ENCODE measurements at places on chromosomes 12 and 14.
A peak's percentile ranks its signal among the peaks of the same experiment; 100 is the strongest.

- DNase-seq: no peak
Observed at GRCh38 chr12:66491853-66492252, 187.0 kb downstream of the GRIP1 start.

DNA sequence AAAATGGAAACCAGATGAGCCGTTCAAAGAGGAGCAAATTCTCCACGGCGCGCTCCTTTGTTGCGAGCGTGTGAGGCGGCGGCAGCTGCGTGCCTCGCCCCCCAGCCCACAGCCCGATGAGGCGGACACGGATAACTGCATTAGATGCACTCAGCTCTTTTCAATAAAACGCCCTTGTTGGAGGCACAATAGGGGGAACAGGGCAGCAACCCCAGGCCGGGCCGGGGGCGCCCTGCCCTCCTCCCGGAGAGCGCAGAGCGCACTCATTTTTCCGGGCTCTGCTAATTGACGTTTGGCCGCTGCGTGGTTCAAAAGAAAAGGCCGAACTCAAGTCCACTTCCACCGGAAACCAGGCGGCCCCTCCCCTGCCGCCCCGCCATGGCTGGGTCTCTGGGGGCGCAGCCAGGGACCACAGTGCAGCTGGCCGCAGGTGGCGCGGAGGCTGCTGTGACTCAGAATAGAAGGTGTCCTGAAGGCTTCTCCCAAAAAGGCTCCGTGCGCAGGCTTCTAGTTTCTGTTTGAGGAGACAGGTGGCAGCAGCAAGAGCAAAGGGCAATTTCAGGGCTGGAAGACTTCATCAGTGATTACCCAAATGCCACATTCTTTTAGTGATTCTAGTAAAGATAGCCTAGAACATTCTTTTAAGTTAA is 29.0 kb upstream of the SMOC1 start:
- no peak for DNase-seq

GRCh38 chr14:71959055-71959454 is 26.8 kb downstream of the RGS6 start:
- DNase-seq: no peak

DNA sequence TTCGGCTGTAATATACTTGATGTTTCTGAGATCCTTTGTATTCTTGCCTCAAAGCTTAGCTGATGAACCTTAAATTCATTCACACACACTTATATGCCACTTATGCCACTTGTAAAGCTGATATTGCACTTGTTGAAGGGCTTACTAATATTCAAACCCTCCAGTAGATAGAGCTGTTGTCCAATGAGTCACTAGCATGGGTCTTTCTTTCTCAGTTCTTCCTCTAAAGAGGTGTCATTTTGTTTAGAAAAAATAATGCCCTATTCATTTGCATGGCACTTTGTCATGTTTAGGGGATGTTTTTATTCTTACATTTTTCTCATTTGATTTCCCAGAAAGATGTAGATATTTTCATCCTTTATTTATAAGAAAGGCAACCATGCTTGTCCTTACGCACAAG is 56.4 kb downstream of the MON2 start:
- no peak for DNase-seq

GRCh38 chr14:69288956-69289705 is 29.2 kb downstream of the GALNT16 start:
- DNase-seq: no peak

GRCh38 chr12:51326698-51327439 is 2.9 kb upstream of the BIN2 start:
- no peak for DNase-seq

DNA sequence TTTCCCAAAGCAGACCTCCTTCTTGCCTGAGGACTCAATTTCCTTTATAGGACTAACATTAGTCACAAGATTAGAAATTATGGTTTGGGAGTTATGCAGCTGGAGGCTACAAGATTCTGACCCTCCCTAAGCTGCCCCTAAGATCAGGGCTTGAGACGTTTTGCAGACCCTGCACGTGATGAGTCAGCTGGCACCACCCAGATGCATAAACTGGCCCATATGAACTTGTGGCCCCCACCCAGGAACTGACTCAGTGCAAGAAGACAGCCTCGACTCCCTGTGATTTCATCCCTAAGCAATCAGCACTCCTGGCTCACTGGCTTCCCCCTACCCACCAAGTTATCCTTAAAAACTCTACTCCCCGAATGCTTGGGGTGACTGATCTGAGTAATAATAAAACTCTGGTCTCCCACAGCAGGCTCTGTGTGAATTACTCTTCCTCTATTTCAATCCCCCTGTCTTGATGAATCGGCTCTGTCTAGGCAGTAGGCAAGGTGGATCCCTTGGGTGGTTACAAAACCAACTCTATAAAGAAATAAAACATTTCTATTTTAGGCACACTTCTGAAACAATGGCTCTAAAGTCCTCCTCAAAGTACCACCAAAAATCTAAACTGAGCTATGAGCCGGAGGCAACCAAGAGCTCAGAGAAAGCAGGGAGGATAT is 233.4 kb downstream of the TMEM132D start:
- DNase-seq: no peak

DNA sequence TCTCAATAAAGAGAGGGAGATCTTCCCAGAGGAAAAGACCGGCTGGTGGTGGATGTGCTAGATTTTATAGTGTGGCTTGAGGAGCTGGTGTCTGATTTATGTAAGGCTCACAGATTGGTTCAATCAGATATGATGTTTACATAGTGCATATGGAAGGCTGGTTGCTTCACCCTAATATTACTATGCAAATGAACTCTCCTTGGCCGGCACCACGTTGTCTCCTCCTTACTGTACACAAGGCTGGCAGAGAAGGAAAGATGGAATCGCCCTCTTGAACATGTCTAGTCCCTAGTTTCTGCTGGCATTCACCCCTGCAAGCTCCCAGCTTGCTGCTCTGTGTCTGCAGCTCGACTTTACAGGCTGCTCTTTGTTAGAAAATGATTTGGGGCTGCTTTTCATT is 8.9 kb downstream of the FAM186A start:
- no peak for DNase-seq

DNA sequence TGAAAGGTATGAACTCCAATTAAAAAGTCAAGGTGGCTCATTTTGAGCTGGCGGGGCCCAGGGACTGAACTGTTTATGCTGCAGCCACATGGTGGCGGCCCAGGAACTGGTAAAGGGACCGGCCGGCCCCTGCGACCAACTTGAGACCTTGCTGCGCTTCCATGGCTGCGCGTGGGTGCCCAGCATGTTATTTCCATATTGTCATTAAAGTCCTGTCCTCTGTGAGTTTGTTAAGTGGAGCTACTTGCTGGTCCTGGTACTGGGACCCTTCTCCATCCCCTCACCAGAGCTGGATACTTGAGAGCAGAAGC is 62.3 kb downstream of the BEGAIN start:
- DNase-seq: no peak

- DNase-seq: no peak
Observed at GRCh38 chr14:79256380-79256779, 954.9 kb downstream of the DIO2 start.

- DNase-seq: no peak
Observed at GRCh38 chr12:53051058-53051880, 1.4 kb downstream of the TNS2 start.

DNA sequence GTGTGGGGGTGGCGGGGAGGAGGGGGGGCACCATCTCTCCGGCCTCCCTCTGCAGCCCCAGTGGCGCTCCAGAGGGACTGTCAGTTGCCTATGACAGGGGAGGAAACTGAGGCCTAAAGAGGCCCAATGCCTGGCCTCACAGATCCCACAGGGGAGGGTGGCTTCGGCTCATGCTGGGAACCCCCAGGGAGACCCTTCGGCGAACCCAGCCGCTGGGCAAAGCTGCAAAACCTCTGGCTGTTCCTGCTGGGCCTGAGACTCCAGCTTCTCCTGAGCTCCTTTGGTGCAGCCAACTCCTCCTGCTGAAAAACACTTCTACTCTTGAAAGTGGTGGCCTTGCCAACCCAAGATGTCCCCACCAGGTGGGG is 170.1 kb upstream of the RTL1 start:
- no peak for DNase-seq

- no peak for DNase-seq
Observed at GRCh38 chr12:85923767-85924331, 49.8 kb downstream of the NTS start.

DNA sequence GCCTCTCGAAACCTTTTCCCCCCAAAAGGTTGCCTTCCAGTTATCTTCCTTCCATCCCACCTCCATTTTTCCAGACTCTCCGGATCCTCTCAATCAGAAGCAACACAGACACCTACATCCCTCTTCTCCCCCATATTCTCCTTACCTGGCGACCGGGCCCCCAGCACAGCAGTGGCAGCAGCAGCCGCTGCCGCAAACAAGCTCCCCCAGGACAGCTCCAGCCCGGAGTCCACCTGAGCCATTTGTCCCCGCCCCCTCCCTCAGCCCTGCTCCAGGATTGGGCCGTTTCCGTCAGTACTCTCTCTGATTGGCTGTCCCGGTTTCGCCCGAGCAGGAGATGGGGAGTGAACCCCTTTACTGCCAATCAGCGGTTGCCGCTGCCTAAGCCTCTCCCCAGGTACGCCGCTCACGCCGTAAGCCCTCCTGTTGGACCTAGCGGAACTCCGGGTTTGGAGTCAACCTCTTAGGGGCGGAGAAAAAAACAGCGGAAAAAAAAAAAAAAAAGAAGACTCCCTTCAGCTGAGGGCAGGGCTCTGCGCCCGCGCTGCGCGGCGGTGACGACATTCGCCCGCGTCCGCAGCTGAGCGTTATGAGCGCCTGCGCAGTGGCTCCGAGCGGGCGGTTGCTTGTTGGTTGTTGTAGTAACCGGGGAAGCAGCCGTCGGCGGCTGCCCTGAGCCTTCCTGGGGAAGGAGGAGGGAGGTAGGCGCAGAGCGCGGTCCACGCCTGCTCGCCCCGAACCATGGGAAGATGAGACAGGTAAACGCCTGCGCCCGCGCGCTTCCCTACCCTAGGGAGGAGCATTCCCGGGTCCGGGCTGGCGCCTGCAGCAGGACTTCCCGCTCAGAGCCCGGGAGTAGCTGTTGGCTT is at the start of the genes ERG28 and TTLL5:
ERG28 (minus strand) TSS at position 247 of the 869 bp plus-strand sequence. CDS start 3,374 bp downstream, outside the sequence.
TTLL5 (plus strand) TSS at position 617 of the 869 bp plus-strand sequence. CDS start 1,904 bp downstream, outside the sequence.
- peak; percentile 95 for DNase-seq

DNA sequence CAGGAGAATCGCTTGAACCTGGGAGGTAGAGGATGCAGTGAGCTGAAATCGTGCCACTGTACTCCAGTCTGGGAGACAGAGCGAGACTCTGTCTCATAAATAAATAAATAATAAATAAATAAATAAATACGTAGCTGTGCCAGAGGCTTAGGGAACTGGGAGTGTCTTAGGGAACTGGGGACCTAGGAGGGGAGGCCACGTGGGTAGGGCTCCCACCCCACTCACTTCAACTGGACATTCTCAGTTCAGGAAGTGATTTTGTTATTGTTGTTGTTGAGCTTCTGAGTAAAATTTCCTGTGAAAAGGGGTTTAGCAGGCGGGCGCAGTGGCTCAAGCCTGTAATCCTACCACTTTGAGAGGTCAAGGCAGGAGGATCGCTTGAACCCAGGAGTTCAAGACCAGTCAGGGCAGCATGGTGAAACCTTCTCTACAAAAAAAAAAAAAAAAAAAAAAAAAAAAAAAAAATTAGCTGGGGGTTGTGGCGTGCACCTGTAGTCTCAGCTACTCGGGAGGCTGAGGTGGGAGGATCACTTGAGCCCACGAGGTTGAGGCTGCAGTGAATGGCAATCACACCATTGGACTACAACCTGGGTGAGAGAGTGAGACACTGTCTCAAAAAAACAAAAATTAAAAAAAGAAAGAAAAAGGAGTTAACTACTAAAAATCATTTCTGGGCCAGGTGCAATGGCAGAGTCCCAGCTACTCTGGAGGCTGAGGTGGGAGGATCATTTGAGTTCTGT is 19.0 kb upstream of the ANKRD9 start:
- no peak for DNase-seq

- DNase-seq: no peak
Observed at GRCh38 chr12:29238822-29239291, 89.8 kb downstream of the FAR2 start.
